ENCODE measurements at places on chromosomes 3 and 15.
A peak's percentile ranks its signal among the peaks of the same experiment; 100 is the strongest.

DNA sequence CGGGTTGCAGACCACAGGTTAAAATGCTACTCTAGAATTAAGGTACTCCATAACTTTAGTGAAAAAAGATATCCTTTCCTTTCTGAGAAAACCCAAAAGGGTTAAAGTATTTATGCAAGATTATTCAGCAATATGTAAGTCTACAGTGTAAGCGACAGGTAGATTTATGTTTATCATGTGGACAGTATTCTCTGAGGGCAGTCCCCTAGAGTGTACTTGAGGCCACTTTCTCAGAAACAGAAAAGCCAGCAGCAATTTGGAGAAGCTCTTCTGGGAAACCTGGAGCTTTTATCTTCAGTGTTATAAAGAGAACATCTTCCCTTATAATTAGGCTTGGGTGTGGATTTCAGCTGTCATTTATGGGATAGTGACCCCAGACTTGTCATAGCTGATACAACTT is 8.9 kb downstream of the ST3GAL6 start:
- DNase-seq = no peak

GRCh38 chr15:76200641-76201105 is 110.6 kb downstream of the ETFA start:
- no peak for DNase-seq

- DNase-seq = no peak
Observed at GRCh38 chr3:114799816-114800215, 347.3 kb downstream of the ZBTB20 start.

DNA sequence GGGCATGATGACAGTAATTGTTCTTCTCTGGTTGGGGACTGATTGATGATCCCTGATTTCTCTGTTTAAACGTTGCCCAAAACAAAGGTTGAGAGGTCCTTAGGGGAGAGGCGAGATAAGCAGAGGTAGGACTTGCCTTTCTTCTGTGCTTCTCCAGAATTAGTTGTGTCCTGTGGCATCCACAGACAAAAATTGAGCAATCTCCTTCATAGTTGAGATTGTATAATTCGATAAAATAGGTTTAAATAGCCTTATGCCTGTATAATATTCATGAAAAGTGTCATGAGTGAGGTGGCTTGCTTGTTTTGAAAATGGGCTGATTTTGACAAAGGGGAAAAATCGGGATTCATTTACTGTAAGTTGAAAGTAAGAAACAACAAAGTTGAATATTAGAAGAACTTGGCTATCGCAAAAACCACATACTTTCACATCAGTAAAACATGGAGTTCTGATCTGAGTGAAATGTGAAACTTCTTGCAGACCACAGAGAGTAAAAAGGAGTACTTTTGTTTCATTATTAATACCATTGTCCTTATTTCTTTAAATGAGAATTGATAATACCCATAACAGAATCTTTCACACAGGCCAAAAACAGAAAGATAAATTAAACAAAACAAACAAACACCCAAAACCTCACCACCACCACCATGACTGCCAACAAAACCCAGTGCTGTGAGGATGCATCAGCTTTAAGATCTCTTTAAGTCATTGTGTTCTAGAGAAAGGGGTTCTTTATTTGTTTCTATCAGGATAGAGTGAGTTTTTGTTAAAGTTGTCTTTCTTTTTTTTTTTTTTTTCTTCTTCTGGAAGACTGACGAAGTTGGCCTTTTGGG is 155.7 kb downstream of the LPP start:
- no peak for DNase-seq

DNA sequence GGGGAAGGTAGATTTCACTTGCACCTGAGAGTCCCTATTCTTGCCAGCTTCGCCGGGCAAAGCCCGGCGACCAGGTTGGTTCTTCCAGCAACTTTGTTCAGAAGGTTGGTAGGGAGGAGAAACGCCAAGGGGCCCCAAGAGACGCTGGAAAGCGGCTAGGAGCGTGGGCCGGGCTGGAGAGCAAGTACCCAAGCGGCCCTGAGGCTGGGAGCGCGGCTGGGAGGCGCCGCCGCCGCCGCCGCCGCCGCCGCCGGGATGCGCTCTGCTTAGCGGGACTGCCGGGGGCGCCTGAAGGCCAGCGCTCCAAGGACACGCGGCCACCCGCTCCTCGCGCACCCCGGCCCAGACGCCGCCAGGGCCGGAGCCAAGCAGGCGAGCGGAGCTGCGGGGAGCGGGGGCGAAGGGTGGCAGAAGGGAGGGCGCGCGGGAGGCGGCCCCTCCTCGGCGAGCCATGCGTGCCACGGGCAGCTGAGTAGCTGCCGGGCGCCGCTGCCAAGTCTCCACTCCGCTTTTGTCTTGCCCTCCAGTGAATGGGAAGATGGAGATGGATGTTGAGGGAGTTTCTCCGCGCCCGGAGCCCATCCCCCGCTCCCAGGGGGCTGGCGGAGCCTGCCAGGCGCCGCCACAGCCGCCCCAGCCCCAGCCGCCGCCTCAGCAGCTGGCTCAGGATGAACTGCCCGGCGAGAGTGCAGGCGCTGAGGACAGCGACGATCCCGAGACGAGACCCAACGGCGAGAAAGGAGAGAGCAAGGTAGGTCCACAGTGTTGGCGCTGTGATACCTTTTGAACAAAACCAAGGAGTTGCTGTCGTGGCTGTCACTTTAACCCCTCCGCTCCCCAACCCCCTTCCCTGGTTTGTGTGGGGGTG is 227.4 kb upstream of the AZI2 start:
- DNase-seq = no peak

DNA sequence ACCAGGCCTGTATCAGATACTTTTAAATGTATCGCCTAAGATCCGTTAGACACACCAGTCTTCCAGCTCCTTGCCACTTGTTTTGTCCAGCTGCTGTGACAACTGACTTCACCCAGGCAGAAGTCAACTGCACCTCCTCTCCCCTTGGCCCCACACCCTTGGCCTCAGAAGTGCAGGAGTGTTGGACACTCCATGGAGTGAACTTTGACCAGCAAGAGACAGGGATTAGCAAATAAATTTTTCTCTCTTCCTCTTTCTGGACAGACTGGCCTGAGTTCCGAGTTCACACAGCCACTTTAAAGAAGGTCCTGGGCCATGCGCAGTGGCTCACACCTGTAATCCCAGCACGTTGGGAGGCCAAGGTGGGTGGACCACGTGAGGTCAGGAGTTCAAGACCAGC is 2.9 kb upstream of the CLN6 start:
- no peak for DNase-seq

DNA sequence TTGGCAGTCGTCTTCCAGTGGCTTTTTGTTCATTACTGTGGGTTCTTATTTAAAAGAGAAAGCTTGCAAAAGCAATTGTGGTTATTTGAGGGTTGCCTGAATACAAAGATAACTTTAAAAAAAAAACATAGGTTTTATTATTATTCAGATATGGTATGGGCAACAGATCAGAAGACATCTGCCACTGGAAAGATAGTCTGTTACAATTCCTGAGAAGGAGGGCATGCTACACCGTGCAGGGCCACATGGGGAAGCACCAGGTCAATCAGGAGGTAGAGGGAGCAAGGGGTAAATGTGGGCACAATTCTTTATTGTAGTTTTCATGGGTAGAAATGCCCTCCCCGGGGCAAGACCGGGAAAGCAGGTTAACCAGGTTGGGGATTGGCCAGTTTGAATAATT is 46.5 kb downstream of the BBS4 start:
- no peak for DNase-seq

DNA sequence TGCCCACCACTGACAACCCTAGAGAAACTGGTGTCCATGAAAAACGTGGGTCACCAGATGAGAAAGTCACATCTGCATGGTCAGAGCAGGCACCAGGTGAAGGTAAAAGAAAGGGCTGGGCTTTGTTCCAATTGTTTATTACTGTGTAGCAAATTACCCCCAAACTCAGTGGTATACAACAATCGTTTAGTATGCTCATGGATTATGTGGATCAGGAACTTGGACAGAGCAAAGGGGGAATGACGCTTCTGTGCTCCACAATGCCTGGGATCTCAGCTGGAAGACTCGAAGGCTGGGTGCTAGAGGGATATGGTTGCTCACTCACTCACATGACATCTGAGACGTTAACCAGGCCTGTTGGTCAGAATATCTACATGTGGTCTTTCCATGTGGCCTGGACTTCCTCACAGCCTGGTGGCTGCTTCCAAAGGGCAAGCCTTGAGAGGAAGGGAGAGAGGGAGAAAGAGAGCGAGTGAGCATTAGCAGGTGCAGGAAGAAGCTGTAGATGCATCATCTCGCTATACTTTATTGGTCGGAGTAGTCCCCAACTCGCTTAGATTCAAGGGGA is 44.9 kb downstream of the LPP start:
- no peak for DNase-seq

DNA sequence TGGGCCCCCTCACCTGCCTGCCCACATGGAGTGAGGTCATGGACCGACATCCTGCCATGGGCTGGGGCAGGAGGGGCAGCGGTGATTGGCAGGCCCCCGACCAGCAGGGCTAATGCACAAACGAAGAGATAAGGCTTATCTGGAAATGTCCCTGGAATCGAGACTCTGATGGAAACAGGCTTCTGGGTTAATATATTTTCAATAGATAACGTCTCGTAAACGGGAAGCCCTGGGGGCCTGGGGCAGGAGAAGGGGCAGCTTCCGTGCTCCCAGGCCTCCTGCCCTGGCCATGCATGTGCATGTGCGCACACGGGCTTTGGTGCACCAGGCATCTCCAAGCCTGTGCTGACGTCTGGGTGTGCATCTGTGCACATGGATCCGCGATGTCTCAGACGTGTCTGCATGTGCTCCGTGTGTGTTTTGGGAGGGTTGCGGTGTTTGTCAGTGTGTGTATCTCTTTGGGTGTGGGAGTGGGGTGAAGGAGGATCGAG is 55.1 kb downstream of the DNAJB8 start:
- no peak for DNase-seq

- DNase-seq = no peak
Observed at GRCh38 chr3:31543375-31543774, 10.7 kb downstream of the STT3B start.

GRCh38 chr15:89521605-89522004 is 25.2 kb upstream of the RHCG start:
- no peak for DNase-seq

DNA sequence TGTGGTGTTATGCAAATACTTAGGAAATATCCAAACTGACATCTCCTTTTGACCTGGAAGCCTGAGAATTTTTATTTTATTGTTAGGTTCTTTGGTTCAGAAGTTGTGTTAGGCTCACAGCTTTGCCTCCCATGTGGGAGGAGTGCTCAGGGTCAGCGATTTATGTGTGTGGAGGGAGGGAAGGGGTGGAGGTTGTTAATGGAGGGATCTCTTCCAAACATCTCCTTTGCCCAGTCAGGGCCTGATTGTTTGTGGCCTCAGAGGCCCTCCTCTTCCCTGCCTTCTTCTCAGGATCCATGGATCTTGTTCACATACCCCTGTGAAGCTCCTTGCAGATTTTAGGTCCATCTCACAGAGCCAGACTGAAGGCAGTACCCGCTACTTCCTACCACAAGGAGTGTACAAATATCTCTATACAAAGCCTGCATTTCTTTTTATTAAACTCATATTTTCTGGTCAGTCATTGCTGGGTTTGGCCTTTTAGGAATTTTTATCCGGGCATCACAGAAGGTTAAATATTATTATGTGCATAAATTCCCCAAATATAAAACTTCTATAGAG is 40.3 kb downstream of the BBX start:
- no peak for DNase-seq

GRCh38 chr15:51335538-51336410 is 2.6 kb downstream of the CYP19A1 start:
- DNase-seq = no peak

- no peak for DNase-seq
Observed at GRCh38 chr3:115165266-115165665, 18.2 kb upstream of the ZBTB20 start.

GRCh38 chr3:181383760-181384159 is 328.0 kb upstream of the SOX2 start:
- DNase-seq = no peak

- peak; percentile 23 for DNase-seq
Observed at GRCh38 chr15:45919806-45920205, 285.0 kb downstream of the SQOR start.

GRCh38 chr3:129123314-129124060 is 1.9 kb upstream of the RAB43 start:
- no peak for DNase-seq

DNA sequence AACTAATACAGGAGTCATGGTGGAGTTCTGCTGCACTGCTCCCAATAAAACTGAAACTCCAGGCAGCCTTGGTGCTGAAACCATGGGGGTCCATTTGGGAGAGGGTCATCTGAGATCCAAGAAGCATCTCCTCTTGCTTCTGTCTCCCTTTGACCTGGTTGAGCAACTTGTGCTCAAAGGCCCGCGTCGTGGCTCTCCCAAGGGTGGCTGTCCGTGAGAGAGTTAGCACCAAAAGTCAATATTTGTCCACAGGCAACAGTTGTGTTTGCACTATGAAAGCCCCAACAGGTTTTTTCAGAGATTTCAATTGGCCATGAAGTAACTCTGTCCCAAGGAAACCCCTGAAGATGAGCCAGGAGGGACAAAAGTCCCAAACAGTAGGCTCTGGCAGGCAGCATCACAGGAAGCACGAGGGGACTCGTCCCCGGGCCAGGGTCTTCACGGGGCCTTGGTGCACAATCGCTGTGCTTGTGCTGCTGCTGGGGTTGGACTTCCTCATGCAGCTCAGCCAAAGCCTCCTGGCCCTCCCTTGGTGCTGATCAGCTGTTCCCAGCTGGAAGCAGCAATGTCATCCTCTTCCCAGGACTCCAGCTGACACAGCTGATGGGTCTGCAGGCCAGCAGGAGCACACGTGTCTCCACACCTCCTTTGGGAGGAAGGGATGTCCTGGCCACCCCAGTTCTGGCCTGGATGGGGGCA is 39.4 kb upstream of the WNT5A start:
- DNase-seq = no peak

DNA sequence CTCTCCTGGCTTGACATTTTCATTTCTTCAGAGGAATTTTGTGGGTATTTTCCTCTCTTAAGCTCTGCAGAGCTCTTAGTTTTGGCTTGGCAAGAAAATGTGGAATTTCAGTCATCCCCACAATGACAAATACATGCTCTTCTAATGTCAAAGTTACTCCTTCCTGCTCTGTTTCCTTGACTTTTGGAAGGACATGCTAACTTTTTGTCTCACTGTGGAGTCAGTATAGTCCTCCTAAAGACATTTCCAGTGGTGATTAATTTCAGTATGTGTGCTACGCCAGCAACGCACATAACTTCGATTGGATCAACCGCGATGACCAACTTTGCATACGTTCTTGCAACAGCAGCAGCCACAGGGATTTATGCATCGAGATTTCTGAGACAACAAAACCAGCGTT is 13.3 kb downstream of the EBLN2 start:
- no peak for DNase-seq

DNA sequence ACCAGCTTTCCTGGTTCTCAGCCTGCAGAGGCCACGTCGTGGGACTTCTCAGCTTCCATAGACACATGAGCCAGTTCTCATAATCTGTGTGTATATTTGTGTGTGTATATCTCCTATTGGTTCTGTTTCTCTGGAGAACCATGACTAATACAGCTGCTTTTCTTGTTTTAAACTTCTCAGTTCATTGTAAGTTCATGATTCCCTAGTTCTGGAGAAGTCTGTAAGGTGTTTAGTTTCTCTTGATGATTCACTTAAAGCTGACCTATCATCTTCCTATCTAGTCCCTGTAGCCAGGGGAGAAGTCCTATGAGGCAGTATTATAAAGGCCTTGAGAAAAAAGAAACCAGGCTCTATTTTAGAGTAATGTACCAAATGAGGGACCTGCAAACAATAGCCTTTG is 147.7 kb downstream of the RYR3 start:
- no peak for DNase-seq

- DNase-seq = no peak
Observed at GRCh38 chr3:182725372-182726251, 67.7 kb upstream of the ATP11B start.
